Natural killer cell treated with Interleukin-12 subunit alpha and Interleukin-12 subunit beta and Interleukin-15 and Interleukin-18, amount 100 ng/mL, for 72 hours (primary cell): ENCODE measurements at places on chromosomes 7 and 10. TPM values are rescaled to one million over a fixed set of nuclear protein-coding genes. Genes with fewer than 3 reads are reported as not detected.

DNA sequence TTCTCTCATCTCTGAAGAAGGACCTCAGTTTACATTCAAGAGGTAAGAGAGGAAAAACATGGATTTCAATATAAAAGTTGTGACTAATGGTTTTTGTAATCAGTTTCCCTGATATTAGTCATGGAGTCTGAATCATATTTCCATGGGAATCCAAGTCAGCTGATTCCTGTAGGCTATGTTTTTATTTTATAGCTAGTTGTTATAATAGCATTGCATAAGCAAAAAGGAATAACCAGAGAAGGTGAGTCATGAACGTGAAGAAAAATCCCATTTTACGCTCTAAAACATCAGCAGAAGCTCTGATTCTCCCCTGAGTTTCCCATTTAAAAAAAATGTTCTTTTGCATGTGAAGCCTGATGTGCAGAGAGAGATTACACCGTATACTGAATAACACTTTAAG, 299.3 kb downstream of the SFMBT2 start:
- no peak for DNase-seq

DNA sequence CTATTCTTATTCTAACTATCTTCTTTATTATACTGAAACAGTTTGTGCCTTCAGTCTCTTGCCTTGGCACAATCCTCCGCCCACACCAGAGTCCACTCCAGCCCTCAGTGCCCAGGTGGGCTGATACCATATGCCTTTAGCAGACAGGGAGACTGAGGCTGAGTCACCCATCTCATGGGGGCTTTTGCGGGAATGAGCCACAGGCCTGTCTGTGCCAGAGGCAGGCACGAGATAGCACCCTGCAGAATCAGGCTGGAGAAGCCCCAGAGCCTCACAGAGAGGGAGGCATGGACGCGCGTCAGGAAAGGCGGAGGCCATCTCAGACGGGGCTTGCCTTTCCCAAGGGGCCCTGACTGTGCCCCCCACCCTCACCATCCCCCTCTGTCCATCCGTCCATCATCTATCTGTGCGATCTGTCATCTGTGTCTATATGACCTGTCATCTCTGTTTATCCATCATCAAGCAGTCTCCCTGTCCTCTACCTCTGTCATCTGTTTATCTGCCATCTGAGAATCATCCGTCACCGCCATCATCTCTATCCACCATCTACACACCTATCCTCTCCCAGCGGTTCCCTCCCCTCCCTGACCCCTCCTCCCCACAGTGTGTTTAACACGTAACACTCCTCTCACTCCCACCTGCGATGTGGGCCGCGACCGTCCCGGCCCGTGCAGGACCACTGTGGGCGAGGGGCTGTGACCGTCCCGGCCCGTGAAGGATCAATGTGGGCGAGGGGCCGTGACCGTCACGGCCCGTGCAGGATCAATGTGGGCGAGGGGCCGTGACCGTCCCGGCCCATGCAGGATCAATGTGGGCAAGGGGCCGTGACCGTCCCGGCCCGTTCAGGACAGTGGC, 7.3 kb upstream of the ADAP1 start:
- DNase-seq, result no peak

DNA sequence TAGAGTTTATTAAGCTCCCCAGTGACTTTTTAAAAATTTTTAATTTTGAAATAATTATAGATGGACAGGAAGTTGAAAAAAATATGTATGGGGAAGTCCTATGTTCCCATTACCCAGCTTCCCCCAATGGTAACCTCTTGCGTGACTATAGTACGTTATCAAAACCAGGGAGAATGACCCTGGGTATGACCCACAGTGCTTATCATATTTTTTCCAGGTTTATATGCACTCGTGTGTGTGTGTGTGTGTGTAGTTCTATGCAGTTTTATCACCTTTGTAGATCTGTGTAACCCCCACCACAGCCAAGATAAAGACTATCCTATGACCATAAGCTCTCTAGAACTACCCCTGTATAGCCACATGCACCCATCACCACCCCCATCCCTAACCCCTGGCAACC, 72.8 kb downstream of the TBXAS1 start:
- no peak for DNase-seq

GRCh38 chr7:1367501-1368183, 91.6 kb downstream of the MICALL2 start:
- no peak for DNase-seq

DNA sequence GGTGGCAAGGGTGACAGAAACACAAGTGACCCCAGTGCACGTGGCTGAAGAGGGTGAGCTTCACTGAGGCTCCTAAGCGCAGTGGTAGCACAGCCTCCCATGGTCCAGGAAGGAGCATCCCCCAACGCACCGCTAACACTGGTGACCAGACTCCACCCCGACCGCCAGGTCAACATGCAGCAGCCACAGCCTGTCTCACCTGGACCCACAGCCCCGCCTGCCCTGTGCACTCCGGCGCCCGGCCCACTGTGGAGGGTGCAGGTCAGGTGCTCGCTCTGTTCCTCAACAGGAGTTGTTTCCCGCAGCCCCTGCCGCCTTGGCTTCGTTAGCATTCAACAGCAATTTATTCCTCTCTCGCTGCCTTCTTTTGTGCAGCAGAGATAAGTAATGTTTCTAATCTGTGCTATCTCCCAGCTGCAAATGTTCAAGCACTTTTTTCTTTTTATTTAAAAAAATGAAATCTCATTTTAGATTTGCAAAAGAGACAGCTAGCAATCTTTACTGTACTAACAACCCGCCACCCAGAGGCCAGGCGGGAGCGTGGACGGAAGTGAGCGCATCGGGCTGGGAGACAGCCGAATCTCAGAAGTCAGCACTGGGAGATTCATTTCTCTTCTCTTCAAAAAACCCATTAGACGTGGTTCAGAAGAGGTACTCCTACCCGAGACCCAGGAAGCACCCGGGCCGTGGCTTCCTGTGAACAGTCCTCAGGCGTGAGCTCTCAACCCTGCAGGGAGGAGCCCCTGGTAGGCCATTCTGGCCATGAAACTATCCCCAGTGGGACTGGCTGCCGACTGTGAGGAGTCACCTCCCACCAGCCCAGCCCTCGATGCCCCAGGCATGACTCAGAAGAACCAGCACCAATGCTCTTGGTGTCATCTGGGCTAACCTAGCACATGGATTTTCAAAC, 133.4 kb downstream of the MAD1L1 start:
- DNase-seq, result no peak

DNA sequence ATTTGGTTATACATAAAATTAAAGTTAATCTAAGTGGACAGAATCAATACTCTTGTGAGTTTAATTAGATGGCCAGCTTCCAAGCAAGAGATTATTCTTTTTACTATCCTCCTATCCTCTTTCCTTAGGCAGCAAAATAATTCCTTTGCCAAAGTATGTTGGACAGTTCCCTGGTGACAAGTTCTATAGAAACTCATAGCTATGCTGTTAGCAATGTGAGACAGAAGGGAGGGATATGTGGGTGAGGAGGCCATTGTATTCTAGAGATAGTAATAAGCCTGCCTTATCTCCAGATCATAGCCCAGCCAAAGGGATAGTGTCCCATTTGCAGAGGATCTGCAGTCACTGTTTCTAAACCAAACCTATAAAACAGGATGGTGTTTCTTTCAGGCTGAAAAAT, 181.6 kb upstream of the HDAC9 start:
- no peak for DNase-seq

DNA sequence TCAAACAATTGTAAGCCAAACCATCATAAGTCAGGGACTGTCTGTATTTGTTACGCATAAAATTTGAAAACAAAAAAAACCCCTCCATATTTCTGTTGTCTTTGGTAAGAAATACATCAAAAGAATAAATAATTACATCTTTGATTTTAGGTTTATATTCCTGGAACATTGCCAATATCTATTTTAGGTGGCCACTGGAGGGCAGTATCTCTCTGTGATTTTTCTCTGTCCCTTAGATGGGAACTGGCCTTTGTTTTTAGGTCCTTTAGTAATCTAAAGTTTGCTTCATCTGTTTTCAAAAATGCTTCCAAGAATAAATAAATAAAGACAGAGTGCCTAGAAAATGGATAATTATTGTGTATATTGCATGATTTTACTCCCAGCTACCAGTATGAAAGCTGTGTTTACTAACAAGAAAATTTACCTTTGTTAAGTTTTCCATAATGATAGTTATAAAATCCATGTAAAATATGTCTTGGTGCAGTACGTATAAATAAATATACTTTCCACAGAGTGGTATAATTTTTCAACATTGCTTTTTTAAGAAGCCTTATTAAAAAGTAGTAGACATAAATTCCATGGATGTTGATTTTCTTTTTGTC, 64.2 kb downstream of the PHYHIPL start:
- no peak for DNase-seq

DNA sequence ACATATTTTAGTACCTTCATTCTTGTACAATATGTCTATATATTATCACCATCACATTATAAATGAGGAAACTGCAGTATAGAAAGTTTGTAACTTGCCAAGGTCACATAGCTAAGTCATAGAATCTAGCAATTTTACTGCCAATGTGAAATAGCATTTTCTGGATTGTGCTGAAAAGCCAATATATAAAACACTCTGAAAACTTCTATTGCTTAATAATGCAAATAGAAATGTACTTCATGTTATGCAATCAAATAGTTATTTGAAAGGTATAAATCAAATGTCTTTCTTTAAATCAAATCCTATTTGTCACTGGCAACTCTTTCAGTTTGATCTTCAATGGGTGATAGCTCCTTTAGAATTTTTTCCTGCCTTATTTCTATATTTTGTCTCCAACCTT, 129.5 kb downstream of the TMEM26 start:
- no peak for DNase-seq

GRCh38 chr10:113313048-113313602, 239.7 kb upstream of the HABP2 start:
- DNase-seq, result no peak

- DNase-seq, result no peak
Observed at GRCh38 chr7:137399827-137400823, 56.6 kb upstream of the PTN start.

- no peak for DNase-seq
Observed at GRCh38 chr7:29113384-29114102, 32.8 kb downstream of the CPVL start.

- no peak for DNase-seq
Observed at GRCh38 chr10:95245425-95246055, 45.3 kb downstream of the PDLIM1 start.

DNA sequence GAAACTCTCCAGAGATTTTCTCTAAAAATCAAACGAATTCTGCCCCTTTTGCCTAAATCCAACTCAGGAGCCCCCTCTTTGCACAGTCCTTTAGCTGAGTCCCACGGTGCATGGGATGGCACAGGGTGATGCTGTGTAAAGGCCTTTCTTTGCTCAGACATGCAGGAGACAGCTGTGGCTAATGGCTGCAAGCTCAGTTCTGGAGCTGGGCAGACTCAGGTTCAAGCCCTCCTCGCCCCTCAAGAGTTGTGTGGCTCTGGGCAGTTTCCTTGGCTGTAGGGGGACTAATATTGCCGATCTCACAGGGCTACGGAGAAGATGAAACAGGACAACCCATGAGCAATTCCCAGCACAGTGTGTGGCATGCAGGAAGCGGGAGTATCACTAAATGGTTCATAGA, 42.6 kb downstream of the CLEC2L start:
- DNase-seq, result no peak

DNA sequence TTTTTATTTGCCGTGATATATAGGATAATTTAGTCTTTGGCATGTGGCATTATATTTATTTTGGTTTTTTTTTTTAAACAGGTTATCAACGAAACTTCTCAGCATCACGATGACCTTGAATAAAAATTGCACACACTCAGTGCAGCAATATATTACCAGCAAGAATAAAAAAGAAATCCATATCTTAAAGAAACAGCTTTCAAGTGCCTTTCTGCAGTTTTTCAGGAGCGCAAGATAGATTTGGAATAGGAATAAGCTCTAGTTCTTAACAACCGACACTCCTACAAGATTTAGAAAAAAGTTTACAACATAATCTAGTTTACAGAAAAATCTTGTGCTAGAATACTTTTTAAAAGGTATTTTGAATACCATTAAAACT, 9.1 kb downstream of the VIM start:
- no peak for DNase-seq

DNA sequence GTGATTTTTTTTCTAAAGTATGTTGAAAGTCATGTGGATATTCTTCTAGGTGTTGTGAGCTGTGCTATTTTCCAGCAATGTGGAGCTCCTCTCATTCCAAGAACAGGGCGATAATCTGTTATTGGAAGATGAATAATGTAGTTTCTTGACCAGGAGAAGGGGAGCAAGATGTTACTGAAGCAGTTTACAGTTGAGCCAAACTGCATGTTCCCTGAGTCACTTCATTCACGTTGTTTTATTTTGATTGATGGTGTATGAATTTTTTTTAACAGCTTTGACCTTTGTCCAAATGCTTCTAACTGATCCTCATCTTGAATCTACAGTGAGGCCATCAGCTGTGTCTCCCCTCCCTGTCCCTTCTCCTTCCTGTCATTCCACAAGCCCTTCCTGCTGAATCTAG, 277.1 kb upstream of the KLF6 start:
- no peak for DNase-seq

- no peak for DNase-seq
Observed at GRCh38 chr10:18190840-18191239, 50.6 kb downstream of the CACNB2 start.

- no peak for DNase-seq
Observed at GRCh38 chr7:143147070-143147469, 15.2 kb downstream of the PIP start.

- peak; percentile 84 for DNase-seq
Observed at GRCh38 chr7:50339990-50340500, 35.5 kb downstream of the IKZF1 start.

DNA sequence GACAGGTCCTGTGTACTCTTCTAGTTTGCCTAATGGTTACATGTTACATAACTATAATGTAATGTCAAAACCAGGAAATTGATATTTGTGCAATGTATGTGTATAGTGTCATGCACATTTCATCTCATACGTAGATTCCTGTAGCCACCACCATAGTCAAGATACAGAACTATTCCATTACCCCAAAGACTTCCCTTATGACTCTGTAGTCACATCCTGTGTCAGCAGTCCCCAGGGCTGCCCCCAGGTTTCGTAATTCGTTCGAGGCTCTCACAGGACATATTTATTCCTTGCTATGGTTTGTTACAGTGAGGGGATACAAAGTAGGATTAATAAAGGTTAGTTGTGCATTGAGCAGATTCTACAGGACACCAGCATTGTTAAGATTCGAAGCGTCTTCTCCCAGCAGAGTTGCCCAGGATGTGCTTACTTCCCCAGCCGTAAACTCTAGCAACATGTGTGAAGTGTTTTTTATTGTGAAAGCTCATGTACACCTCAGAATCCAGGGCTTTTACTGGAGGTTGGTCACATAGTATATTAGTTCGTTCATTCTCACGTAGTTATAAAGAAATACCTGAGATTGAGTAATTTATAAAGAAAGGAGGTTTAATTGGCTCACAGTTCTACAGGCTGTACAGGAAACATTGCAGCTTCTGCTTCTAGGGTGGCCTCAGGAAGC, 18.6 kb downstream of the RABGEF1 start:
- peak; percentile 85 for DNase-seq

Gene SPDYE11
- not detected for total RNA-seq

Gene NODAL
- not detected for total RNA-seq

Gene MSS51
- 4.4 TPM for total RNA-seq

Gene DNA2
- total RNA-seq, result 25.8 TPM

Gene CYP2E1
- total RNA-seq, result 0.42 TPM

Gene CARD11
- 79.3 TPM for total RNA-seq

Gene DYDC2
- total RNA-seq, result not detected

Gene EPHB6
- total RNA-seq, result 0.64 TPM

Gene MLXIPL
- total RNA-seq, result 0.43 TPM
